Liver (tissue), 10 donors: ENCODE measurements at places on chromosomes 1 and 21.

GRCh38 chr1:163914785-163915413, 593.1 kb downstream of the NUF2 start:
- H3K36me3 ChIP-seq: no peaks in the 10 kb centered on the region
- H3K27ac ChIP-seq: no peak overlapping the region
- H3K4me3 ChIP-seq: no peak overlapping the region

DNA sequence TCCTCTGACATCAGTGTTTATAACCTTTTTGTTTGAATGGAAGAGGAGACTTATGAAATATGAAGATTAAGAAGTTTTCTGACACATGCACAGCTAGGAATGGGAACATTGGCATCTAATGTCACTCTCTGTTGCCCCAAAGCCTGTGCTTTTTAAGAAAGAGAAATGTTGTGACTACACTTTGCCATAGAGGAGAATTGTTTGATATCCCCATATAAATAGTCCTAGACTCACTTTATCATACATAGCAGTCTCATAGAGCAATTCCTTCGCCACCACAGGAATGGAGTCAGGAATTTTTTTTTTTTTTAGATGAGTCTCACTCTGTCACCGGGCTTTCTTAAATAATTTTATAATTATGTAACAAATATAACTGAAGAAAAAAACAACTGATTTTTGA, 1.5 kb downstream of the KRTAP21-3 start:
- H3K27me3 ChIP-seq: no peaks in the 10 kb centered on the region
- no peaks in the 10 kb centered on the region for H3K36me3 ChIP-seq
- no peak overlapping the region for H3K27ac ChIP-seq
- DNase-seq: no peak
- no peaks in the 10 kb centered on the region for H3K4me1 ChIP-seq

- DNase-seq: no peak
- no peak overlapping the region for H3K4me3 ChIP-seq
- H3K27ac ChIP-seq: no peak overlapping the region
- no peaks in the 10 kb centered on the region for H3K36me3 ChIP-seq
- peaks cover 1% of the 10 kb centered on the region for H3K4me1 ChIP-seq
- no peaks in the 10 kb centered on the region for H3K27me3 ChIP-seq
These were observed 1.3 kb upstream of the CD58 start for GRCh38 chr1:116572099-116572498.

- H3K36me3 ChIP-seq: no peaks in the 10 kb centered on the region
- H3K4me3 ChIP-seq: no peak overlapping the region
- DNase-seq: no peak
These were observed 62.5 kb upstream of the LYST start for GRCh38 chr1:235929216-235929615.

GRCh38 chr1:220970311-220970710, 91.1 kb downstream of the HLX start:
- DNase-seq: no peak
- no peaks in the 10 kb centered on the region for H3K27me3 ChIP-seq
- no peak overlapping the region for H3K4me3 ChIP-seq
- no peak overlapping the region for H3K27ac ChIP-seq
- no peaks in the 10 kb centered on the region for H3K4me1 ChIP-seq

- H3K36me3 ChIP-seq: peaks cover 2% of the 10 kb centered on the region
- H3K27ac ChIP-seq: no peak overlapping the region
- H3K4me3 ChIP-seq: no peak overlapping the region
These were observed 59.9 kb downstream of the LDLRAD2 start for GRCh38 chr1:21871943-21872342.

- H3K4me3 ChIP-seq: no peak overlapping the region
- no peak overlapping the region for H3K27ac ChIP-seq
- H3K27me3 ChIP-seq: no peaks in the 10 kb centered on the region
- no peaks in the 10 kb centered on the region for H3K4me1 ChIP-seq
- no peak for DNase-seq
These were observed 366.6 kb upstream of the NCAM2 start for GRCh38 chr21:20631633-20632032.
